ENCODE measurements at places on chromosomes 3 and 15.

- no peak for DNase-seq
Measured at GRCh38 chr3:126665959-126666657, 11.2 kb upstream of the TXNRD3 start.

GRCh38 chr3:50164984-50165909 lies 10.1 kb downstream of the SEMA3F start:
- DNase-seq = no peak

GRCh38 chr3:155449613-155450267 lies 156.3 kb upstream of the STRIT1 start:
- DNase-seq = no peak

DNA sequence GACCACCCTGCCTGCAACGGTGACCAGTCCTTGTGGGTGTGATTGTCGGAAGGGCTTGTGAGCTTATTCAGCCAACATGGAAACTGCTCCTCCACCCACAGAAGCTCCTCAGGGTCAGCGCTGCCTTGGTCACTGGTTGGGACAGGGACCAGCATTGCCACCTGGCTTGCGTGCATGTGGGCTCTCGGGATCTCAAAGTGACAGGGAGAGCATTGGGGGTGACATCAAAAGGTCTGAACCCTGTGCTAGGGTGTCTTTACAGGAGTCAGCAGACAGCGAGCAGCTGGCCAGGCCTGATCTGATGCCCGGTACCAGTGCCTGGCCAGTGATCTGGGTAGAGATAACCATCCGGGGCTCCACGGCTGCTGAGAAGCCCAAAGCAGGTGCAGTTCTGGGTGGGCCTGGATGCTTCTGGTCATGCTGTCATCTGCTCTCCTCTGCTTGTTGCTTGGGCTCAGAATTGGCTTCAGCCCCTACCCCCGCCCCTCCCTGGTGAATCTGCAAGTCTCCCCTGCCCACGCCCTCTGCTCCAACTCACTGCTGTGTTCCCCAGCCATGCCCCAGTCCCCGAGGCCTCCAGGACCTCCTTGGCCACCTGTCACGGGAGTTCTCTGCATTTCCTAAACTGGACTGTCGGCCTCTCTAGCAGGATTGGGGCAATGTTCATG lies 134.8 kb downstream of the NSMCE3 start:
- DNase-seq = no peak

GRCh38 chr3:110956081-110956480 lies 115.5 kb upstream of the NECTIN3 start:
- DNase-seq = no peak

DNA sequence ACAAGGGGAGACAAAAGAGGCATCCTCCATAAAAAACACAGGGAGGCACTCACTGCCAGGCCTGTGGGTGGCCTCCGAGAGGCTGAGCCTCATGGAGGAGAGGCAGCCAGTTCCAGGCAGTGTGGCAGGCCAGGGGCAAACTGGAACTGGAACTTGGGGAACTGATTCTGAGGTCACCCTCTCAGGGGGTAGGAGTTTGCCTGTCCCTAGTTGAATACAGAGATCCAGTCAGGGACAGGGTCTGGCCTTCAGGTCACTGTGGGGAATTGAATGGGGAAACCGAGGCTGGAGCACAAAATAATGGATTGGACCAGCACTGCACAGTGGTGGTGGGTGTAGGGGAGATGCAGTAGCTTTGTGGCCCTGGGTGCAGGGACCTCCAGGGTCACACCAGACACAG lies 58.7 kb downstream of the TPRA1 start:
- DNase-seq = no peak

DNA sequence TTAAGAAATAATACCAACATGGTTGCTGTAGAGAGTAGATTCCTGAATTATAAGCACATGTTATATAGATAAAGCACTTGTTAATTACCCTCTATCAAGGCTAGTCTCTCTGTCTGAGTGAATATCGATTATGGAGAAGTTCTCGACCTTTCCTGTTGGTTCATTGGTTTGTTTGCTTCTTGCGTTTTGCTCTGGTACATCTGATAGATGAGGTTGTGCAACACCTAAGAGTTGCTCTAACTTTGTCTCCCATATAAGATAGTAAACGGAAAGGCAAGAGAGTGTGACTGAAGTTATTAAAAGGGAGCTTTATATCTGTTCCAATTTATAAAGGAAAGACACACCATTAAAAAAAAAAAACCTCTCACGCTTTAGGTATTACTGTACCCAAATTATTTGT lies 69.0 kb downstream of the PYDC2 start:
- no peak for DNase-seq

DNA sequence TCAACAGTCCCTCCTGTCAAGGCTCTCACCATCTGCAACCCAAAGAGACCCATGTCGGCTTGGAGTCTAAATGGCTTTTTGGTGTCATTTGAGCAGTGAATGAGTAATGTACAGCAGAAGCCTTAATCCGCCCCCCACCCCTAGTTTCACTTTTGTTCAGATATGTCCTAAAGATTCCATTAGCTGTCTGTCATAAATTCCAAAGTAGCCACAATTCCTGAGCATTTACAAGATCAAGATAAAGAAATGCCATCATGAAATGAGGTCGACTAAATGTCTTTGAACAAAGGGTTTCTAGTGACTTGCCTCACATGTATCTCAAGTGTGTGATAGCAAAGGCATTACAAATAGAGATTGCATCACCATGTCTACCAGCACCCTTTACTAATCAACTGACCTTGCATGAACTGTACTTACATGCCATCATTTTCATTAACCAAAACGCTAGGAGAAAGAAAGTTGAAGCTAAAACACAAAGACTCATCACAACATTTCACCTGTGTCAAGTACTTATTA lies 123.8 kb upstream of the PHLDB2 start:
- DNase-seq = no peak

GRCh38 chr3:116767726-116768125 lies 58.1 kb downstream of the TUSC7 start:
- DNase-seq = no peak

DNA sequence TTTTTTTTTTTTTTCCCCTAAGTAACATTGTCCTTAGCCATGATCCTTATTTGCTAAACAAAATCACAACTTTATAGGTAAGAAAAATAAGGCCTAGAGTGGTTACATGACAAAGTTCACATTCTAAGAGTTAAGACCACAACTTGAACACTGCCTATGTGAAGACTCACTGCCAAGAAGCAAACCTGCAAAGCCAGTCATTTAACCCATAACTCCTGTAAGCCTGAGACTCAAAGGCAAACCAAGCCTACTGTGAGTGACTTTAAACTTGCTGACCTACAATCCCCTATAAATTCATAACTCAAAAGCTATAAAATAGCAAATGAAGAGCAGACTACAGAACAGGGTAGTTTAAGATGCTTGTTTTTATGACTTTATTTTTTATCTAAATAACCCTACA lies 12.9 kb upstream of the ANKRD28 start:
- DNase-seq = no peak

GRCh38 chr3:162718697-162719096 lies 1222.1 kb downstream of the OTOL1 start:
- DNase-seq = no peak

GRCh38 chr15:44801364-44801763 lies 65.0 kb downstream of the TRIM69 start:
- no peak for DNase-seq

- no peak for DNase-seq
Measured at GRCh38 chr3:152307829-152308474, 39.2 kb downstream of the MBNL1 start.

GRCh38 chr15:34336991-34337556 lies 507 bp downstream of the SLC12A6 start:
- no peak for DNase-seq

DNA sequence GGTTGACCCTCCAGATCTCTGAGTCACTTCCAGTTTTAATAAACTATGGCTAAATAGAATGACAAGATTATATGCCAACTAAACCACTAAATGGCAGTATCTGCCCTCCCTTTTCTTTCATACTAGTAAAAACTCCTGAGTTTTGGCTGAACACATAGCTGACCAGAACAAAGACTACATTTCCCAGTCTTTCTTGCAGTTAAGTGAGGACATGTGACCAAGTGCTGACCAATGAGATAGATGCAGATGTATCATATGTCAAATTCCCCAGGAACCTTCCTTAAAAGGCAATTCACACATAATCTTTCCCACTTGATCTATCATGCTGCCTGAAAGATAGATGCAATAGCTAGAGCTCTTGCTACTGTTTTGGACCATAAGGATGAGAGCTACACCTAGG lies 191.3 kb downstream of the SHOX2 start:
- DNase-seq = no peak

DNA sequence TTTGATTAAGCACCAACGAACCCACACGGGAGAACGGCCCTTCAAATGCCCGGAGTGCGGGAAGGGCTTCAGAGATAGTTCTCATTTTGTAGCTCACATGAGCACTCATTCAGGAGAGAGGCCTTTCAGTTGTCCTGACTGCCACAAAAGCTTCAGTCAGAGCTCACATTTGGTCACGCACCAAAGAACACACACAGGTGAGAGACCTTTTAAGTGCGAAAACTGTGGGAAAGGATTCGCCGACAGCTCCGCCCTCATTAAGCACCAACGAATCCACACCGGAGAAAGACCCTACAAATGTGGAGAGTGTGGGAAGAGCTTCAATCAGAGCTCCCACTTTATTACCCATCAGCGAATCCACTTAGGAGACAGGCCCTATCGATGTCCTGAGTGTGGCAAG lies 8.7 kb downstream of the ZNF774 start:
- DNase-seq = no peak

DNA sequence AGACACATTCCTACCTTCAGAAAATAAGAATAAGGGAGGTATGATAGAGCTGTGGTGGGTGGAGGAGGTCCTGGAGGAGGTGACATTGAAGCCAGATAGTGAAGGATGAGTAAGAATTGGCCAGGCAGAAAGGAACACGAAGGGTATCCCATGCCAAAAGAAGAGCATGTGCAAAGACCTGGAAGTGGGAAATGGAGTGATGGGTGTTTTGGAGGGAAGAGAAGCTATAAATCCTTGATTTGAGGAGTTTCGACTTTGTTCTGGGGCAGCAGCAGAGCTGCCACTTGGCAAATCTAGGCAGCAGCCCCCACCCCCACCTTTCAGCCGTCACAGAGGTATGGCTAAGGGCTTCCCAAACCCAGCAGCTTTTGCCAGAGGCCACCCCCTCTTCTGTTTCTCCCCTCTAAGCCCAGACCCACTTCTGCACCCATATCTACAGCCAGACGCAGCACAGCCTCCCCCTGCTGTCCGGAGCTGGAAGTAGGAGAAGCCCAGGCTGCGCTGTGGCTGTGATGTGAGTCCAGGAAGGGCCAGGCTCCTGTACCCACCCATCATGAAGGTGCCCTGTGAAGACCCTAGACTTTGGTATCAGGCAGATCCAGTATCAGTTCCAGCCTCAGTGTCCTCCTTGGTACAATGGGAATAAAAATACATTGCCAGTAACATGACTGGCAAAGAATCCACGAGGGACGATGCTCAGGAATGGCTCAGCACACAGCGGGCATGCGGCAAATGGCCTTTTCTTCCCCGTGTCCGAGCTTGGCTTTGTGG lies 188.7 kb upstream of the LINGO1 start:
- peak; percentile 35 for DNase-seq

- DNase-seq = no peak
Measured at GRCh38 chr3:14344351-14344750, 58.1 kb upstream of the SLC6A6 start.

- DNase-seq = no peak
Measured at GRCh38 chr3:155995525-155996370, 124.6 kb upstream of the KCNAB1 start.

- no peak for DNase-seq
Measured at GRCh38 chr3:195149292-195150030, 121.5 kb downstream of the XXYLT1 start.

- peak; percentile 22 for DNase-seq
Measured at GRCh38 chr3:8301977-8302735, 199.5 kb upstream of the LMCD1 start.

GRCh38 chr15:86691091-86691663 lies 611.5 kb downstream of the AGBL1 start:
- DNase-seq = no peak

DNA sequence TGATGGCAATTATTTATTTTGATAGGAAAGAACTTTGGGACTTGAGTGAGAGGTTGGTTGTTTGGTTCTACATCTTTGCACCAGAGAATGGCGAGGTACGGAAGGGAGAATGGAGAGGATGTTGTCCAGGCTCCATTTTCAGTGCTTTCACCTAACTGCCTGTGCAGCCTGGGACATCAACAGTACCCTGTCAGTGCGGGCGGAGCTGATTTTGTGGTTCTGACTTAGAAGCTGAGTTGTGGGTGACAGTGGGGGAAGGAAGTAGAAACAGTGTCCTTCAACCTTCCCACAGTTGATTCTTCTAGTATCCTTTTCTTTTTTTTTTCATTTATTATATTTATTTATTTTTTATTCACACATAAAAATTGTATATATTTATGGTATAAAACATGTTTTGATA lies 95.3 kb downstream of the TIGIT start:
- no peak for DNase-seq

GRCh38 chr3:53803816-53804695 lies 42.2 kb downstream of the CHDH start:
- no peak for DNase-seq
